ENCODE measurements at places on chromosomes 13 and 19.
A peak's percentile ranks its signal among the peaks of the same experiment; 100 is the strongest.

DNA sequence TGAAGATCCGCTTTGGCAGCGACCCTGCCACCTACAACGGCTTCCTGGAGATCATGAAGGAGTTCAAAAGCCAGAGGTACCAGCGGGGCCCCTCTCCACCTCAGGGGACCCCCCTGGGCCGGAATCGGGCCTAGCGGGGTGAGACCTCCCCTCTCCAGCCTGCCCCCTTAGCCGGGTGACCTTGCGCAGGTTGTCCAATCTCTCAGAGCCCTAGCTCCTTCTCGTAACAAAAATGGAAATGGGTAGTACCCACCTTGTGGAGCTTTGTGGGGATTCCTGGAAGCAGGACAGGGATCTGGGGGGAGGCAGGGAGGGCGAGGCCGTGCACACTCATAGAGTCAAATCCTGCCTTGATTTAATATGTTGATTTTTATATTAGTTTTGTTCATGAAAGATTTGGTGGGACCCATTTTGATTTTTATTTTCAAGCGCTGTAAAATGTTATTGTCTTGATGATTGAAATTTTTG, 658 bp downstream of the SIN3B start:
- DNase-seq, result no peak

DNA sequence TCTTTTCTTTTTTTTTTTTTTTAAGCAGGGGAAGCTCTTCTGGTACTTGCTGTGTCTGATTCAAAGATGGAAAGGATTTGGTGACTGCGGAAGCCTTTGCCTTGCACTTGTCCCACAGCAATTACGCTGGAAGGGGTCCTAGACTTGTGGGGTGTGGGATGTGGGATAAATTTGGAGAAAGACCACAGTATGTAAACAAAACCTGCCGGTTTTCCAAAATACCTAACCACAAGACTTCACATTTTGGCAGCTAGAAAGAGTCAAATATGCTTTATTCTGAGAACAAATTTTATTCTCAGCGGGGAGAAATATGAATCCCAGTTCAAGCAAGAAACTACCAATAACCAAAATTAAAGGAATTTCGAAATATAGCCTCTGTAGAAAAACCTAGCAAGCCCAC, 176.5 kb downstream of the SPRY2 start:
- no peak for DNase-seq

DNA sequence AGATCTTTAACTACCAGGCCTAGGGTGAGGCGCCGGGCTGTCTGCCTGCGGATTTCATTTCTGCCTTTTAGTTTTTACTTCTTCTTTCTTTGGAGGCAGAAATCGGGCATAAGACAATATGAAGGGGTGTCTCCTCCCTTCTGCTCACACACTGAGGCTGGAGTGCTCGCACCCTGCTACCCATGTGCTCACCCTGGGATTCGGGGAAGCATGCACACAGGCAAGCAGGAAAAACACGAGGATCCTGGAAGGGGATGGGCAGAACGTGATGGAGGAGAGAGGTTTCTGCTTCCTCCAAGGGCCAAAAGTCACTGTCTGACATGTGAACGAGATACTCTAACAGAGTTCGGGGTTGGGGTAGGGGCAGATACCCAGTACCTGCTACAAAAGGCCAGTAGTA, 28.4 kb downstream of the ZNF823 start:
- DNase-seq, result no peak

DNA sequence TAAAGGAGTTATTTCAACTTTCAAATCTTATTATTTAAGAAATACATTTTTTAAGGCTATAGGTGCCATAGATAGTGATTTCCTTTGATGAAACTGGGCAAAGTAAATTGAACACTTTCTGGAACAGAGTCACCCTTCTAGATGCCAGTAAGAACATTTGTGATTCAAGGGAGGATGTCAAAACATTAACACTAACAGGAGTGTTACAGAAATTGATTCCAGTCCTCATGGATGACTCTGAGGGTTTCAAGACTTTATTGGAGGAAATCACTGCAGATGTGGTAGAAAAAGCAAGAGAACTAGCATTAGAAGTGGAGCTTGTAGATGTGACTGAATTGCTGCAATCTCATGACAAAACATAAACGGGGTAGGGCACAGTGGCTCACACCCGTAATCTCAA, 12.2 kb downstream of the KATNAL1 start:
- no peak for DNase-seq

DNA sequence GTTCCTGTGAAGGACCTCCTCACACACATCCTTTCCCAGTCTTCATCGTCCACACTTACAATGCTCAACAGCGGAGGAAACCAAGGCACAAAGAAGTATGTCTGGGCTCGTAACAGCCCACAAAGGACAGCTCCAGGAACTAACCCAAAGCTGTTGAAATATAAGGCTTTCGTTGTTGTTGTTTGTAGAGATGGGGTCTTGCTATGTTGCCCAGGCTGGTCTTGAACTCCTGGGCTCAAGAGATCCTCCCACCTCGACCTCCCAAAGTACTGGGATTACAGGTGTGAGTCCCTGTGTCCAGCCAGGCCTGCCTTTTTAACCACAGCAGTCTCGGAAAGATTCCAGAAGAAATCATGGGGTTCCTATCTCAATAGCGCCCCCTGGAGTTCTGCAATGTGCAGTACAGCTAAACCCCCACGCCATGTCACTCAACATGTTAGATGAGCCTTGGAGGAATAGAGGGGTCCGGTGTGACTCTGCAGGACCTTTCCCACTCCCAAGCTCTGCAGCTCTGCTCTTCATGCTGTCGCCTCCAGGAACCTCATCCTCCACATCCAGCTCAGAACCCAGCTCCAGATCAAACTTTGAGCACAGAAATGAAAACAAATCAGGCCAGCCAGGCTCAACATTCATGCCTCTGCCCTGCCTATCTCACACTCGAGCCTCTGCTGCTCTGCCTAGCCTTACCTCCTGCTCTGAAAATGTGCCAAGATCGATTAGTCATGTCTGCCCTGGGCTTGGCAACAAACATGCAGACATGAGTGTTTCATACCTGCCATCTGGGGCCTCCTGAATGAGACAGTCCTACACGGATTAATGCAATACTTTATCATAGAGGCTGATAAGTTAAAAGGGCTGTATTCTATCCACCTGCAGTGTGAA, 7.5 kb downstream of the PLA2G4C start:
- DNase-seq, result peak; percentile 64

DNA sequence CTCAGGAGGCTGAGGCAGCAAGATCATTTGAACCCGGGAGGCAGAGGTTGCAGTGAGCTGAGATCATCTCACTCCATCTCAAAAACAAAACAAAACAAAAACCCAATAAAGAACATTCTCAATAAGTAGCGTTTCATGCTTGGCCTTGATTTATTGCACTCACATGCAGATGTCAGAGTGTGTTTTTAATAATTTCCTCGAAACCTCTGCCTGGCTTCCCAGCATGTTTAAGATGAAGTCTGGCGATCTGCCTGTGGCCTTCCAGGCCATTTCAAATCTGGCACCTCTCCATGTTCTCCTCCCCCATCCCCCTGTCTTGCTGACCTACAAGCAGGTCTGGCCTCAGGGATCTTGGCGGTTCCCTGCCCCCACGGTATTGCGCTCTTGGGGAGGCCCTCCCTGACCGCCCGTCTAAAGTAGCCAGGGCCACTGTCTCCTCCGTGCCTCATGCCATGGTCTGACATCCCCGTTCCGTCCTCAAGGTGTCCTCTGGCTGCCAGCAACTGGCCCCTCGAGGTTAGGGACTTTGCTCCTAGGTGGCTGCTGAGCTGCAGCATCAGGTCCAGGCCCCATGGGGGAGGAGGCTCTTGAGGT, 1.6 kb downstream of the WDR88 start:
- no peak for DNase-seq

- DNase-seq, result no peak
Measured at GRCh38 chr13:40132249-40132648, 476.8 kb downstream of the COG6 start.

- no peak for DNase-seq
Measured at GRCh38 chr13:53206455-53206854, 177.8 kb downstream of the OLFM4 start.

- DNase-seq, result no peak
Measured at GRCh38 chr13:38496917-38497316, 147.3 kb downstream of the UFM1 start.

- DNase-seq, result no peak
Measured at GRCh38 chr19:58279925-58280316, 1.2 kb downstream of the ZNF8 start.

GRCh38 chr13:27917121-27917947, 2.5 kb upstream of the PDX1 start:
- no peak for DNase-seq

- DNase-seq, result no peak
Measured at GRCh38 chr13:97369261-97369893, 64.6 kb upstream of the RAP2A start.

DNA sequence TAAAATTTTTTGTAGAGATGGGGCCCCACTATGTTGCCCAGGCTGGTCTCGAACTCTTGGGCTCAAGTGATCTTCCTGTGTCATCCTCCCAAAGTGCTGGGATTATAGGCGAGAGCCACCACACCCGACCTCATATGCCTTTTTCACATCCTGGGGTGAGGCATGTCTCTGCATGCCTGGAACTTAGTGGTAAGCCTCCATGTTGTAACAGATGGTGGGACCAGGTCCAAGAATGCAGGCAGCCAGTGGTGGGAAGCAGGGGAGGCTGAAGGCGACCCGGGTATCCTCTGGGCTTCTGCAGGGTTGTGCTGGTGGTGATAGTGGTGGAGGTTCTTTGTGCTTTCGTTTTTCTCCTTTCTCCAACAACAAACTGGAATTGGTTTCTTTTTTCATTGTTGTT, 30.1 kb upstream of the CCDC124 start:
- no peak for DNase-seq

DNA sequence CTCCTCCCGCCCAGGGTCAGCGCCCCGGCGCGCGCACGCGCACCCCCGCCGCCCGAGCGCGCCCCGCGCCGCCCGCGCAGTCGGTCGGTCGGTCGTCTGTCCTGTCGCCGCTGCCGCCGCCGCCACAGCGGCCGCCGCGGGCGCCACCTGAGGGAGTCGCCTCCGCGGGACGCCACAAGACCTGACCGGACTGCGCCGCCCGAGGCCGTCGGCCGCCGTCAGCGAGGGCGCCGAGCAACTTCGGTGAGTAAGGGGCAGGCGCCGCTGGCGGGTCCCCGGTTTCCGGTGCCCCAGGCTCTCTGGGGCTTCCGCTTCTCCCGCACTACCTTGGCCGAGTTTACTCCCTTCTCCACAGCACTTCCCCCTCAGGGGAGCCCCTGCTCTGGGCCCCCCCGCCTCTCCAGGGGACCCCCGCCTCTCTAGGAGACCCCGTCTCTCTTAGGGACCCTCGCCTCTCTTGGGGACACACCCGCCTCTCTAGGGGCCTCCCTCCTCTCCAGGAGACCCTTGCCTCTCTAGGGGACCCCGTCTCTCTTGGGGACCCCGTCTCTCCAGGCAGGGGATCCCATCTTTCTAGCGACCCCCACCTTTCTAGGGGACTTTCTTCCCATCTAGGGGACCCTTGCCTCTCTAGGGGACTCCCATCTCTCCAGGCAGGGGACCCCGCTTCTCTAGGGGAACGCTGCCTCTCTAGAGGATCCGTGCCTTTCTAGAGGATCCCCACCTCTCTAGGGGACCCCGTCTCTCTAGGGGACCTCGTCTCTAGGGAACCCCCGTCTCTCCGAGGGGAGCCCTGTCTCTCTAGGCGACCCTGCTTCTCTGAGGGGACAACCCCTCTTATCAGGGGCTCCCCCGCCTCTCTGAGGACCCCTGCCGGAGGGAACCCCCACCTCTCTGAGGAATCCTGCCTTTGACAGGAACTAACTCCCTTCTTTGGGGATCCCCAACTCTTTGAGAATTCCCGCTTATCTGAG, 19.3 kb upstream of the GATAD2A start:
- no peak for DNase-seq

DNA sequence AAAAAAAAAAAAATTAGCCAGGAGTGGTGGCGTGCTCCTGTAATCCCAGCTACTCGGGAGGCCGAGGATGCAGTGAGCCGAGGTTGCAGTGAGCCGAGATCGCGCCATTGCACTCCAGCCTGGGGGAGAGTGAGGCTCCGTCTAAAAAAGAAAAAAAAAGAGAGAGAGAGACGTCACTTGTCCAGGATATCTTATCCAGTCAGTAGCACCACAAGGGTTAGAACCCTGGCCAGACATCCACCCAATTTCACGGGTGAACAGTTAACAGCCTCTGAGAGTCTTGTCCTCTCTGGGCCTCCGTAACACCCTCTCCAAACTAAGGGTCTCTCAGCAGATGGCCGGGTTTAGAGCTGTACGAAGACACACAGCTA, 917 bp upstream of the CLPTM1 start:
- DNase-seq, result no peak

GRCh38 chr19:17091758-17092333, 16.3 kb downstream of the MYO9B start:
- no peak for DNase-seq

GRCh38 chr19:2739602-2740313, at the start of gene SLC39A3:
Gene SLC39A3, minus strand, starts transcription at chr19:2740017. Its CDS starts 2,760 bp downstream, at chr19:2737257.
- DNase-seq, result peak; percentile 100

DNA sequence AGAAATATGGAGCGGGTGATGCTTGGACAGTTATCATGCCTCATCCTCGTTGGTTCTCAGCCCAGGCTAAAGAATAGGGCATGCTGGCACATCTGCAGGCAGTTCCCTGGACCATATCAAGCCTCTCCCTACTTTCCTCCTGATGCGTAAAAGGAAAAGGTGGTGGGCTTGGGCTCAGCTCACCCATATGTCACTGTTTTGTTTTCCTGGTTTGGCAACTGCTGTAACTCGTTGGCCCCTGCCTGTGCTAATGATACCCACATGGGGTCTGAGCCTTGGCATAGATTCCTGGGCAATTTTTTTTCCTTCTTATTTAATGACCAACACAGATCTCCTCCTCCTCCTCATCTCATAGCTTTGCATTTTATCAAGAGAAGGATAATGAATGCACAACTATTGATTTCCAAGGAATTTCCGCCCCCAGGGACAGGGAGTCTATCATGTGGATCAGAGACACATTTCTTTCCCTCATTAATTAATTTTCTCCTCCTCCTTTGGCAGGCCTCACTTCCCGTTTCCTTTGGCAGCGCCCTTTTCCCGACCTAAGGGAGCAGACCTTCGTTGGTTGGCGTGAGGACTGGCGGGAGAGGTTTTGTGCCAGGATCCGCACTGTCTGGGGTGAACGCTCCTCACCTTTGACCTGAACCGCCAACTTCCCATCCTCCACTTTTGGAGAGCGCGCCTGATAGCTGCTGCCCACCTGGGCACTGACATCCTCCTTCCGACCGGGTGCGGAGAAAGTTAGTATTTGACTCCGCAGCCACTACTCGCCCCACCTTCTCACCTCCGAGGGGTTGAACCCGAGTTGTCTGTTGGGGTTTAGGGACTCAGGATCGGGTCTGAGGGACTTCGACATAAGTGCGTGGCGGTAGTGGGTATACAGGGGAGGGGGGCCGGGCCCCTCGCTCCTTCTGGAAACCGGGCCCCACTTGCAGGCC, 3.4 kb upstream of the POU4F1 start:
- DNase-seq, result no peak

GRCh38 chr13:53873558-53873957, 844.9 kb downstream of the OLFM4 start:
- no peak for DNase-seq

GRCh38 chr19:18587962-18588610, 512 bp upstream of the REX1BD start:
- DNase-seq, result no peak

Measured in neural crest cell (in vitro differentiated cells).